EH (cell line): ENCODE measurements at places on chromosomes 4 and X.

GRCh38 chr4:71752383-71753042, 31.4 kb downstream of the GC start:
- no peak for DNase-seq

DNA sequence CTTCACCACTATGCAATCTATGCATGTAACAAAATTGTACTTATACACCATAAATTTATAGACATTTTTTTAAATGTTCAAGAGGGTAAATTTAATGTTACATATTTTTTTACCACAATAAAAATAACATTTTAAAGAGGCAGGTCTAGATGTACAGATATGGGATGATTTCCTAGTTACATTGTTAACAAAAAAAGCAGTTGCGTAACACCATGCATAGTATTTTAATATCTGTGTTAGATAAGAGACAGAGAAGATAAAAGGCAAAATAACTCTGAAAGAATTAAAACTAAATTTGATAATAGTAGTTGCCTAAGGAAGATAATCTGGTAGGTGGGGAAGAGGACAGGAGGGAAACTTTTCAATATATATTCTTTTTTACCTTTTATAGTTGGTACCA, 9.1 kb upstream of the ATRX start:
- DNase-seq: no peak

GRCh38 chr4:140113653-140114052, 40.3 kb downstream of the MAML3 start:
- DNase-seq: no peak

- no peak for DNase-seq
Measured at GRCh38 chr4:1684506-1685234, 557 bp upstream of the FAM53A start.

- no peak for DNase-seq
Measured at GRCh38 chr4:11166034-11166433, 262.7 kb downstream of the HS3ST1 start.

DNA sequence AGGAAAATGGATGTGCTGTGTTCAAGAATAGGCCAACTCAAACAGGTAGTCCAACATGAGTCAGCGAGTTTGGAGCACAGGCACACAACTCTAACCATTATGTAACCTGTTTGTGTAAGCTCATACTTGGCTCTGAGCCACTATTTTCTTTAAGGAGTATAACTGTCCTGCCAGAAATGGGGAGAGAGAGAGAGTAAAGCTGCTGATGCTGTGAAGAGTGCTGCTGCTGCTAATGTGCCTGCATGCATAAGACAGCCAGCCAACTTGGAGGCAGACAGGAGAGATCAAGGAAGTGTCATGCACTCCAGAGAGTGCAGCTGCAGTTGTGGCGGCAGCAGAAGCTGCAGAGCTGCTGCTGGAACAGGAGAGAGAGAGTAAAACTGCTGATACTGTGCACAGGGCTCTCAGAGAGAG, 11.7 kb upstream of the STATH start:
- DNase-seq: no peak

GRCh38 chr4:153763404-153763803, 3.6 kb upstream of the RNF175 start:
- DNase-seq: no peak

DNA sequence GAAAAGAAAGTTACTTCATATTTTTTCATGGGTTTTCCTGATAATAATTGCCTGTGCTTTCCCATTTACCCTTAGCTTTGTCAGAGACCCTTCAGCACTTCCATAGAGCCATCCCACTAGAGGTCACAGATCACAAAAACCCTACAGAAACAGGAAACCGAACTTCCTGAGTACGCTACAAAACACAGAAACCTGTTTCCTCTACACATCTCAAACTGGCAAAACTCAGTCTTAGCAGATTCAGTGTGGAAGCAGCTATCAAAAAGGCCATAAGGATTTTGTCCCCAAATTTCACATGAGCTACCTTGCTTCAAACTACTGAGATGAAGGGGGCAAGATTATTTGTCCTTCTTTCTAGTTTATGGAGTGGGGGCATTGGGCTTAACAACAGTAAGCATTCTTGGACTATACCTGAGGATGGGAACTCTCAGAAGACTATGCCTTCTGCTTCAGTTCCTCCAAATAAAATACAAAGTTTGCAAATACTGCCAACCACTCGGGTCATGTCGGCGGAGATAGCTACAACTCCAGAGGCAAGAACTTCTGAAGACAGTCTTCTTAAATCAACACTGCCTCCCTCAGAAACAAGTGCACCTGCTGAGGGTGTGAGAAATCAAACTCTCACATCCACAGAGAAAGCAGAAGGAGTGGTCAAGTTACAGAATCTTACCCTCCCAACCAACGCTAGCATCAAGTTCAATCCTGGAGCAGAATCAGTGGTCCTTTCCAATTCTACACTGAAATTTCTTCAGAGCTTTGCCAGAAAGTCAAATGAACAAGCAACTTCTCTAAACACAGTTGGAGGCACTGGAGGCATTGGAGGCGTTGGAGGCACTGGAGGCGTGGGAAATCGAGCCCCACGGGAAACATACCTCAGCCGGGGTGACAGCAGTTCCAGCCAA, at the start of gene MMRN1:
Gene MMRN1 (plus strand): TSS at position 206 of the 902 bp plus-strand sequence. CDS start 118 bp downstream, at position 324.
- no peak for DNase-seq

- DNase-seq: no peak
Measured at GRCh38 chr4:5143940-5144339, 92.7 kb downstream of the STK32B start.

- DNase-seq: no peak
Measured at GRCh38 chrX:16587836-16588235, 62.1 kb upstream of the S100G start.

- no peak for DNase-seq
Measured at GRCh38 chr4:102338405-102338804, 6.9 kb downstream of the SLC39A8 start.

- no peak for DNase-seq
Measured at GRCh38 chr4:36313301-36313700, 31.9 kb downstream of the DTHD1 start.

GRCh38 chr4:123113155-123113554, 190.8 kb upstream of the NUDT6 start:
- no peak for DNase-seq
